ENCODE measurements at places on chromosomes 16 and 17.

GRCh38 chr16:24969071-24969470 lies 46.1 kb downstream of the ARHGAP17 start:
- no peak for DNase-seq

DNA sequence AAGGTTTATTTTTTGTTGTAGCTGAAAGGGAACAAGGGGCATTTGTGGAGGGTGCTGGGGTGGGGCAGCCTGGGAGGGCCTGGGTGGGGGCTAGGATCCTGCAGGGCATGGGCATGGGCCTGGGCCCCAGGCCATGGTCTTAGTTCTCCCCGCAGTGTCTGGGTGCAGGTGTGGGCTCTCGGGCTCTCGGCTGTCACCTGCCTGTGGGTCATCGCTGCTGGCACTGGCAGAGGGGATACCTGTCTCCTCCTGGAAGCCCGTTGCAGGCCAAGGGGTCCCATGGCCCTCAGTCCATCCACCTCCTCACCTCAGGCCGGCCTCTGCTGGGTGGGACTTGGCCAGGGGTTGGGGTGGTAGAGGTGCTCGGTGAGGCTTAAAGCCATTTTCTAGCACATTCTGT lies 30.3 kb downstream of the TSC2 start:
- no peak for DNase-seq

DNA sequence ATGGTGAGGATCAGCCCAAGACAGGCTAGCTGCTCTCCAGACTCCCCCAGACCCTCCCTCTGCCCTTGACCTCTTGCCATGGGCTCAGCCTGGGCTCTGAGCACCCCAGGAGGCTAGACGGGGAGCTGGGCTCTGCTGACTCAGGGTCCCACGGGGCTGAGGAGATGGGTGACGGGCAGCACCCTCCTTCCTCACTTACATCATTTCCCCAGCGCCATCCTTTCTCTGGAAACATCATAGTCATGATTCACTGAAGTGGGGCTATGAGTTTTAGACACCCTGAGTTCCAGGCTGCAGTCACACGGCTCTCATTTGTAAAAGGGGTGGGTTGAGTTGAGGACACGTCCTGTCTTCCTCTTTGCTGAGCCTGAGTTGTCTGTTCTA lies 3.0 kb upstream of the ITGAX start:
- no peak for DNase-seq

DNA sequence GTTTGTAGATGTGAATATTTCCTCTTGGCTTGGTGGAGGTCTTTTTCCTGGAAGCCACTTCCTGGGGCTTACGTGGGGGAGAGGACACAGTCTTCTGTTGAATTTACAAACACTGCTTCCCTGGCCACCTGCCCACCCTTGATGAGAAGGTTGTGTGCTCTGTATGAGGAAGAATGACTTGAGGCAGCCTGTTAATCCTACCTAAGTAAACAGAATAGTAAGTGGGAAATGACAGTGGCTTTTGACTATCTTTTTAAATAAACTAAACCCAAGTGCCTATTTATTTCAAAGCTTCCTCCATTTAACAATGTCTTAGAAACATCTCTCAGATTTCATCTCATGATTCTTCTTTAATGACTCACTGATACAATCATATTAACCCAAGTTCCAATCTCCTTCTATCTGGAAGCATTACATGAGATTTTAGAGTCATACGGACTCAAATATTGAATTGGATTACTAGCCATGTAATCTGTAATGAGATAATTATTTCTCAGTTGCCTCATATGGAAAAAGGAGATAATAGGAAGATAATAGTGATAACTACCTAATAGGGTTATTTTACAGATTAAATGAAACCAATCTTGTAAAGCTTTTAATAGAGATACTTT lies 96.6 kb upstream of the SMIM36 start:
- no peak for DNase-seq

- no peak for DNase-seq
Observed at GRCh38 chr17:82412535-82413520, 5.3 kb upstream of the HEXD start.

DNA sequence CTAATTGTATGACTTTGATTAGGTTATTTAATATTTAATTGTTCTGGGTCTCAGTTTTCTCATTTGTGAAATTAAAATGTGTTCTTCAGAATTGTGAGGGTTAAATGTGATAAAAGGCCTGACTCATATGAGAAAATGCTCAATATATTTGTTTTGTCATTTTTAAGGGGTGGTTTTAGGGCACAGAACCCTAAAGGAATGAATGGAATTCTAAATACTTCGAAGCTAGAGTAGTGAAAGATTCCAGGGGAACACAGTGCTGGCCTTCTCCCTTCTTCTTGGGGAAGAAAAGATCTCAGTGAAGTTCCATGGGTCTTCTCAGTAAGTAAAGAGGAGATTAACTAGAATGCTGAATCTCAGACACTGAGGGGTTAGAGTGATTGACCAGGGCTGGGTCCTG lies 3.9 kb upstream of the SMPD3 start:
- no peak for DNase-seq

- DNase-seq: no peak
Observed at GRCh38 chr17:34110315-34110714, 144.8 kb upstream of the CCL2 start.

DNA sequence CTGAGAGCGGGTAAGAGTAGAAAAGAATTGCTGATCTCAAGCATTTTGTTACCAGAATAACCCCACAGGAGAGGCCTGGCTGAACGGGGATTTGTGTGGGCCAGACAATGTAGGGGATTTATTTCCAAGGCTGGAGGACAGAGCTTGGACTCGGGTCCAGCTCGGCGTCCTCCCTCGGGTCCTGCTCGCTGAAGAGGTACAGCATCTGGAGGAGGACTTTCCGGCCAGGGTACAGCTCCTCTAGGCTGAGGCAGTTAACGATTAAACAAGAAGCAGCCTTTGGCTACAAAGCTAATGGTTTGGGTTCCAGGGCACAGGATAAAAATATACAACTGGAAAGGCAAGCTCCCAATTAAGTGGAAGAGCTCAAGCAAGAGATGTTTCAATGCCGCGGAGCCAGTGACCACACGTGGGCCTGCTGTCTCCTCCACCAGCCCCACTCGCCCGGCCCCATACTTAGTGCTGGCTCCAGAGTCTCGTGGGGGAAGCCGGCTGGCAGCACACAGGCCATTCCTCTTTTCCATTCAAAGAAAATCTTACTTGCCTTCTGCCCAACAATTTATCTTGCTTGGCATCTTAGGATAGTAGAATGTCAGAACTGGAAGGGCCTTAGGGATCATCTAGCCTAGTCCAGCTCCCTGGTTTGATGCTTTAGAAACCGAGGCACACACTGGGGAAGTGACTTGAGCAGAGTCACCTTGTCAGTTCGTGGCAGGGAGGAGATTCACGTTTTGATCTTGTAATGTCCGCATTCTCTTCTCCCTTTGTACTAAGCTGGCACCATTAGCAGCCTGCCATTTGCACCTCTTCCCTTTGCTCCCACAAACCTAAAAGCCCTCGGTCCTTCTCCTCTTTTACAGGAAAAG lies 85.9 kb upstream of the TBX2 start:
- no peak for DNase-seq

- DNase-seq: no peak
Observed at GRCh38 chr17:63997341-63998048, 656 bp upstream of the PRR29 start.

DNA sequence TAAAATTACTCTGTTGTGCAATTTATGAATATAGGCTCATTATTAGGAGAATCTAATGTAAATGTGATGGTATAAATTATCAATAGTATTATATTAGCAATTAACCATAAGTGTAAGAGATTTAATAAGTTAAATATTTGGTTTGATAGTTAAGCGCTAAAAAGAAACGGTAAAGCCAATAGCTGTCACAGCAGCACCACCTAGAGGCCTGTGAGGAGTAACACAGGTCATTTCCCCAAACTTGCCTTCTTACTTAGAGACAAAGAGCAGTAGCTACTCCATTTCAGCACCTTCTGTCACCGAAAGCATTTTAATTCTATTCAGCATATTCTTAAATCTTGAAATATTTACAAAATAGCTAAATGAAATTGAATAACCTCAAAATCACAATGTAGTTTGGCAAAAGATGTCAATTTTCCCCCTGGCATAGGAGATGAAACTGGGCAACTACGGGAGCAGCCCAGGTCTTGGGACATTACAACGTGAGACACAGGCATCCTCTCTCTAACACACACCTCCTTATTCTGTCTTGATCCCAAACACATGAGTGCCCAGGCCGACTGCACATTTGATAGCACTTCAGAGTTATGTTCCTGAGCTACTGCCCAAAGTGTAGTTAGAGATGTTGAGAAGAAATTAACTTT lies 14.3 kb upstream of the DYNLRB2 start:
- peak; percentile 56 for DNase-seq

GRCh38 chr17:57084361-57084801 lies 665 bp upstream of the AKAP1 start:
- no peak for DNase-seq

DNA sequence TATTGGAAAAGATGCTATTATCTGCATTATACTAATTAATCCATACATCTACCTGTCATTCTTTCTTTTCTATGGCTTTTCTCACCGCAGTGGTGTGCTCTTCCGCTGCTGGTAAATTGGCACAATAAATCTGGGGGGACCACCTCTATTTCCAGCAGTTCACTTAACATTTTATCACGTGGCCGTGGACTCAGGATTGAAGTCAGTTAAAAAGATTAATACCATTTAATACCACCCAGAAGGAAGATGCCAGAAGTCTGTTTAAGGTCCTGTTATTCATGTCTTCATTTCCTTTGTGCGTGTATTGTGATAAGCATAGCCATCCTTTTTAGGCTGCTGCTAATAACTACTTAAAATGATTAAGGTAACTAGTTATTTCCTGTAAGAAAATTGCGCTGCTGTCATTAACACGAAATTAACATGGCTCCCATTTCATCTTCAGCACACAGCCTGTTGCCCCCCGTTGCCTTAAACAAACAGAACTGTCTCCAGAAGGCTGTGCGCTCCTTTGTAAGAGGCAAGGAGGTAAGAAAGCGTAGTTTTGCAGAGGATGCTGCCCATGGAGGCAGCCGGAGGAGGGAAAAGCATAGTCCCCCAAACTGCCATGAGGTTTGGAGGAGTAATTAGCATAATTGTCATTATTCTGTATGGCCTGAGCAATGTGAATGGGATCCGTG lies 414.4 kb downstream of the UTP18 start:
- no peak for DNase-seq

GRCh38 chr17:80968602-80969029 lies 23.0 kb upstream of the CHMP6 start:
- DNase-seq: no peak

- DNase-seq: no peak
Observed at GRCh38 chr17:13351046-13351445, 250.7 kb downstream of the HS3ST3A1 start.

- no peak for DNase-seq
Observed at GRCh38 chr16:2082171-2082982, 34.6 kb downstream of the TSC2 start.

DNA sequence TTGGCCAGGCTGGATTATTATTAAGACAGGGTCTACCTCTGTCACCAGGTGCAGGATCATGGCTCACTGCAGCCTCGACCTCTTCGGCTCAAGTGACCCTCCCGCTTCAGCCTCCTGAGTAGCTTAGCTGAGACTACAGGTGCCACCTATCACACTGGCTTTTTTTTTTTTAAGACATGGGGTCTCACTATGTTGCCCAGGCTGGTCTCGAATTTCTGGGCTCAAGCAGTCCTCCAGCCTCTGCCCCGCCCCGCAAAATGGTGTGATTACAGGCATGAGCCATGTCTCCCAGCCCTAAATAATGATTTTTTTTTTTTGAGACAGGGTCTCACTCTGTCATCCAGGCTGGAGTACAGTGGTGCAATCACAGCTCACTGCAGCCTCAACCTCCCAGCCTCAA lies 5.8 kb downstream of the OVCA2 start:
- no peak for DNase-seq

DNA sequence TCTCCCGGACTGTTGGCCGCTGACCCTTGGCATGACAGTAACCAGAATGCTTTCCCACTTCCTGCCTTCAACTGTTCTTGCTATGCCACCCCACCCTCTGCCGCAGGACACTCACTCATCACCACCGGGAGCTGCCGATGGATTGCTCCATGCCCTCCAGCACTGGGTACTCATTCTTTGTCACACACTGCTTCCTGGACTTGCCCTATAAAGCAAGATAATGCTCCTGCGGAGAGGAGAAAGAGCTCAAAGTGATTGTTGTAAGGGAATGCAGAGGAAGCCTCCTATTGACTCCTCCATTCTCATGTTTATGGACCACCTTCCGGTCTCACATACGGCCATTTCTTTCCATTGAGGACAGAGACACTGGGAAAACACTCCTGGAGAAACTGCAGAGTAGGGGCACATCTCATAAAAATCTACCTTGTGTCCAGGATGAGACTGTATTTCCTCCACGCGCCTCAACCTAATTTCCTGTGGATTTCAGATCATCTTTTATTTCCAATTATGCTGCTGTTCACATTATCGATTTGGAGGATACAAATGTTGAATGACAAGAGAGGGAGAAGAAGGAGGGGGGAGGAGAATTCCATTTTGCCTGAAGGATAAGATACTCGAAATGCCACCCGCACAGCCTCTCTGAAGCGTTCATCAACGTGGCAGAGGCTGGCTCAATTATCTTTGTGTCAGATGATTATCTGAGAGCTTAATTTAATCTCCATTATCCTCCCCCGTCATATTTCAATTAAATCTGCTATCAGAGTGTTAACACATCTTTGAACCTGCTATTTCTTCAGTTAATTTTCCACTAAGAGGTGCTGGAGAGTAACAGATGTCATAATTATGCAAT lies 486.1 kb upstream of the SALL1 start:
- no peak for DNase-seq

DNA sequence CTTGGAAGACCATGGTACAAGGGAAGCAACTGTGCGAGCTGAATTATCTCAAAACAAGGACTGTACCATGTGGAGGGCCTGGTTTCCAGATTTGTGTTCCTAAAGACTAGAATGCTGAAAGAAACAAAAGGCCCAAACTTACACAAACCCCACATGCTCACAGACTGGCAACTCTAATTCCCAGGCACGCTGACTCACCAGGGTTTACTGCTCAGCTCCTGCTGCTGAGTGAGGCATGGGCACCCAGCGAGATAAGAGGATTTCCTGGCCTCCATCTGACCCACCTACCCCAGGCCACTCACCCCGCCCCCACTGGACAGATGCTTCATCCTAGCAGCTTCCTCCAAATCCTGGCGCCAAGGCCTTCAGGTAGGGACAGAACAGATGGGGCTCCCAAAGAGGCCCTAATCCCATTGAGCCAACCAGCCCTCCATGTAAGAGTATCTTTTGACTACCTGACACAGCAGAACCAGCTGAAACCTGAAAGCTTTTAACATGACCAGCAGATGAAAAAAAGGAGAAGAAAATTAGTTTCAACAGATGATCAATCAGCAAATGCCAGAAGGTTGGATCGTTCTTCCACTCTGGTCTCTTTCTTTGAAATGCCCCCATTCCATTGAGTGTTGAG lies 33.9 kb downstream of the DCUN1D3 start:
- no peak for DNase-seq

GRCh38 chr17:13297183-13297582 lies 279.4 kb upstream of the ELAC2 start:
- DNase-seq: no peak

GRCh38 chr17:1956134-1956533 lies 69.0 kb downstream of the RTN4RL1 start:
- DNase-seq: no peak

All from activated CD8-positive, alpha-beta memory T cell treated with anti-CD3 and anti-CD28 coated beads, Interleukin-2, amount 50 U/mL, for 4 hours (primary cell).